ENCODE measurements at places on chromosomes 6 and 20. TPM values are rescaled to one million over a fixed set of nuclear protein-coding genes. Genes with fewer than 3 reads are reported as not detected.
A peak's percentile ranks its signal among the peaks of the same experiment; 100 is the strongest.

DNA sequence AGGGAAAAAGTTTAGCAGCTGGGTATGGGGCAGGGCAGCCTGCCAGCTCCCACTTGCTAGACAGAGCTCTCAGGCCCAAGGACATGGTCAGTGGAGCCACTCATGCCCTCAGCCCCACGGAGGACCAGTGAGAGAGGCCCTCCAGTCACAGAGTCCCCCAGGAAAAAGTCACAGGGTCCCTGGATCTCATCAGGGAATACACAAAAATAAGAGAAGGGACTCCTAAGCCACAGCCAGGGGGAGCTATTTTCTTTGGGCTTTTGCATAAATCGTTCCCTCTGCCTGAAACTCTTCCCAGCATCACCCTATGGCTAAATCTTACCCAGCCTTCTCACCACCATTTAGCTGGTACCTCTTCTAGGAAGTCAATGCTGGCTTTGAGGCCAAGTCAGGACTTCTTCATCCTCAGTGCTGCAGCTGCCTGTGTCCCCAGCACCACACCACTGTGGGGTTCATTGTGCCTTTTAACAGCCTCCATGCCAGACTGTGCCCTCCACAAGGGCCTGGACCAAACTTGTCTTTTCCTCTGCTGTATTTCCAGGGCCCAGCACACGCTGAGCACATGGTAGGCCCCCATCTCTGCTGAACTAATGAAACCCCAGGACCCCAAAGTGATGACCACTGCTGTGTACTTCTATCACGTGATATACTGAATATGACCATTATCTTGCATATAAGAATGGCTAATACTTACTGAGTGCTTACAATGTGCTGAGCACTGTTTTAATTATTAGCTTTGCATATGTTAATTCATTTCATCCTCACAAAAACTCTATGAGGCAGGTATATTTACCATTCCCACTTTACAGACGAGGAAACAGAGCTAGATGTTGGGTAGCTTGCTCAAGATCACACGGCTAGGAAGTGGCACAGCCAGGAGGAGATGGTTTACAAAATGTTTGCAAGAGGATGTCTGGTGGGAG lies 2.0 kb downstream of the ZNF335 start:
- H3K4me1 ChIP-seq: peaks cover 24% of the 10 kb centered on the region
- no peaks in the 10 kb centered on the region for H3K27me3 ChIP-seq
- H3K27ac ChIP-seq: peak overlapping the region; percentile 100
- peak; percentile 66 for DNase-seq
- H3K36me3 ChIP-seq: peaks cover 21% of the 10 kb centered on the region

GRCh38 chr6:22366214-22366613 lies 69.4 kb upstream of the PRL start:
- no peaks in the 10 kb centered on the region for H3K27me3 ChIP-seq
- no peak for DNase-seq
- H3K4me1 ChIP-seq: no peaks in the 10 kb centered on the region
- H3K27ac ChIP-seq: no peak overlapping the region
- no peaks in the 10 kb centered on the region for H3K36me3 ChIP-seq

GRCh38 chr20:39458452-39458851 lies 496.3 kb downstream of the DHX35 start:
- no peak overlapping the region for H3K27ac ChIP-seq
- H3K4me1 ChIP-seq: no peaks in the 10 kb centered on the region
- no peaks in the 10 kb centered on the region for H3K36me3 ChIP-seq

DNA sequence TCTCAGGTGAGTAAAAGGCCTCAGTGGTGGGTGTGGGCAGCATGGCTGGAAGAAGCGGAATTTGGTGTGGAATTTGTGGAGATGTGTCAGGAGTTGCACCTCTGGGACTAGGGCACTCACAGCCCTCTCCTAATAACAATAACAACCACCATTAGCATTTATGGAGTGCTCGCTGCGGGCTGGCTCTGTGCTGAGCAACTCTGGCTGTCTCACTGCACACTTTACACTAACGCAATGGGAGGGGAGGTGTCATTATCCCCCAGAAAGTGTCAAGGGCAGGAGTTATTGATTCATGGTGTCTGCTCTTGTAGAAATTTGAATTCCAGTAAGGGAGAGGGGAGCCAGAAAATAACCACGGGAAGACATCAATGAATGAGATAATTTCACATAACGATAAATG lies 22.7 kb upstream of the SCRT2 start:
- H3K36me3 ChIP-seq: no peaks in the 10 kb centered on the region
- no peak overlapping the region for H3K4me3 ChIP-seq
- no peak for DNase-seq
- no peaks in the 10 kb centered on the region for H3K27me3 ChIP-seq
- H3K4me1 ChIP-seq: no peaks in the 10 kb centered on the region

DNA sequence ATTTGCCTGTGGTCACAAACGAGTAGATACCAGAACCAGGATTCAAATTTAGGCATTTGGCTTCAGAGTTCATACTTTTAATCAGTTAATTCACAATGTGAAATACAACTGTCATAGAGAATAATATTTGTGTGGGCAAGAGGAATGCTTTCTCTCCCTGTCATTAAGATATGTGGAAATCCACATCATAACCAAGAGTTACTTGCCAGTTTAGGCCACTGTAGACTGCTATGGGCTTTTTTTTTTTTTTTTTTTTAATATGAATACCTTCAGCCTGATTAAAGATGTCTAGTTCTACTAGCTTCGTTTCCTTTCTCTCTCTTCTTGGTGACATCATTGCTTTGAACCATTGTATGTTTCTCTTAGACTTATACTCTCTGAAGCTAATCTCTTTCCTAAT lies 244.9 kb downstream of the ZFAND3 start:
- H3K27ac ChIP-seq: no peak overlapping the region
- no peak for DNase-seq
- H3K4me1 ChIP-seq: no peaks in the 10 kb centered on the region

DNA sequence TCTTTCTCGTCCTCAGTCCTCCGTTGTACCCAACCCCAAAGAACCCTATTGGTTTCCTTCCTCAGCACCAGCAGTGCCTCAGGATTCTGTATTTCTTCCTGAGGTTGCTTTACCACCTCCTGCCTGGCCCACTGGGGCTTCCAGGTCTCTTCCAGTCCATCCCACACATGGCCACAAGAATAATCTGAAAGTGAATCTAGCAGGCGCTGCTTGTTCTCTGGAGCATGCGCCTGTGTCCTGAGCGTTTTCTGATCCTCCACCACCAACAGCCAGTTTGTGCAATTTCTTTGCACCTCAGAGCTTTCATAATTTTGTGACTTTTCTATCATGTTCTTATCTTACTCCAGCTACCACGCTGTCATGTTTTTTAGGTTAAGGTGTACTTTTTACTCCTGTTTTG lies 11.6 kb upstream of the HSP90AB1 start:
- peaks cover 40% of the 10 kb centered on the region for H3K36me3 ChIP-seq
- DNase-seq: no peak
- H3K4me3 ChIP-seq: no peak overlapping the region
- peak overlapping the region; percentile 41 for H3K27ac ChIP-seq

- no peak overlapping the region for H3K27ac ChIP-seq
- H3K36me3 ChIP-seq: no peaks in the 10 kb centered on the region
- H3K4me1 ChIP-seq: no peaks in the 10 kb centered on the region
- no peak for DNase-seq
- H3K4me3 ChIP-seq: no peak overlapping the region
Measured at GRCh38 chr6:158568549-158568948, 8.7 kb downstream of the TMEM181 start.

DNA sequence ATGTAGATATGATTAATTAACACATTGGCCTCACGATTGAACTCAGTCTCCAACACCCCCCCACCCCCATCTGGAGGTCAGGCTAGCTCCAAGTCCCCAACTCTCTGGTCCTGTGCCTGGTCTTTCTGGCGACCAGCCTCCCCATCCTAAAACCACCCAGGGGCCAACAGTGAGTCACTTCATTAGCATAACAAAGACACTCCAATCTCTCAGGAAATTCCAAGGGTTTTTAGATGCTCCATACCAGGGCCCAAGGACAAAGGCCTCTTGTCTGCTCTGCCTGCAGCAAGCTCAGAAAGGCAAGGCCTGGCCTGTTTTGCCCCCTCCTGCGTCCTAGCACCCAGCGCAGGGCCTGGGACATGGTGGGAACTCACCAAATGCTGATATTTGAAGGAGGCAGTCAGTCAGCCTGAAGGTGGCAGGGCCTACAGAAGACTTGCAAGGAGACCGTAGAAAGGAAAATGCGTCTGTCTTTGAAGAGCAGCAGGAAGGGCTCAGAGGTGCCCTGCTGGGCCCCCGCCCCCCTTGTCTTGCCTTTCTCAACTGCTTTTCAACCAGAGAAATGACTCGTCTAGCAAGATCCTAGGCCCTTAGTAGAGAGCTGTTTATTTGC lies 184.7 kb downstream of the CDH4 start:
- H3K27me3 ChIP-seq: no peaks in the 10 kb centered on the region
- H3K4me1 ChIP-seq: no peaks in the 10 kb centered on the region
- no peak for DNase-seq
- no peak overlapping the region for H3K4me3 ChIP-seq

DNA sequence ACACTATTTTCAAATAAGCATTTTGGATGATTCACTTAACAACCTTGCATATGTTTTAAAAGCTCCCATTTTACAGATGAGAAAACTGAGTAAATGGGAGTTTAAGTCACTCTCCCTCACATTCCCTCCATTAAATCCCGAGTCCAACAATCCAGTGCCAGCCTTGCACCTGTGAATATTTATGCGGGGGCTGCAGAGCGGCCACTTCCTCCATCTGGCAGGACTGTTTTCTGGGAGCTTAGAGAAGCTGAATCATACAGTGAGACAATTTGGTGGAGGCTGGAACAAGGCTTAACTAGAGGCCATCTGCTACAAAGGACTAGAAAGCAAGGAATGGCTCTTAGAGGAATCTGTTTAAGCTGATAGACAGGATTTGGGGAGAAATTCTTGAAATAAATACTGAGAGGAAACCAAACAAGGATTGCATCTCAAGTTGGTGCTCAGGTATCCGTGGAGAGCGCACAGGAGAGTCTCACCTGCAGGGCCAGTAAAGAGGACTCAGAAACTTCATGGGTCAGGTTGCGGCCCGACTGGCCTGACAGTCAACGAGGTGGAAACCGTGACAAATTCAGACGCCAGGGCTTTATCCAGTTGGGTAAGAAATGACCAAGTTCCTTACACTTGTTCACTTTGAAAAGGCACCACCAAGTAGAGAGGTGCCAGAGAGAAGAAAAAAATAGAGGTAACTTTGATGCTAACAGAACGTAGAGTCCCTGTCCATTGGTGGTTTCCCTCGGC lies 478.5 kb downstream of the QKI start:
- no peak overlapping the region for H3K4me3 ChIP-seq
- H3K4me1 ChIP-seq: no peaks in the 10 kb centered on the region
- H3K36me3 ChIP-seq: no peaks in the 10 kb centered on the region
- no peak for DNase-seq

- H3K4me3 ChIP-seq: no peak overlapping the region
- H3K27ac ChIP-seq: no peak overlapping the region
- no peak for DNase-seq
- H3K4me1 ChIP-seq: no peaks in the 10 kb centered on the region
- no peaks in the 10 kb centered on the region for H3K27me3 ChIP-seq
Measured at GRCh38 chr20:7031222-7031621, 263.7 kb downstream of the BMP2 start.

GRCh38 chr6:70289299-70289698 lies 13.6 kb downstream of the COL9A1 start:
- H3K36me3 ChIP-seq: no peaks in the 10 kb centered on the region
- peaks cover 82% of the 10 kb centered on the region for H3K27me3 ChIP-seq
- H3K4me1 ChIP-seq: no peaks in the 10 kb centered on the region
- H3K4me3 ChIP-seq: no peak overlapping the region

GRCh38 chr6:45386501-45386900 lies 8.8 kb upstream of the SUPT3H start:
- no peak overlapping the region for H3K4me3 ChIP-seq
- no peak overlapping the region for H3K27ac ChIP-seq
- H3K27me3 ChIP-seq: no peaks in the 10 kb centered on the region
- peaks cover 3% of the 10 kb centered on the region for H3K4me1 ChIP-seq
- no peak for DNase-seq
- H3K36me3 ChIP-seq: no peaks in the 10 kb centered on the region

DNA sequence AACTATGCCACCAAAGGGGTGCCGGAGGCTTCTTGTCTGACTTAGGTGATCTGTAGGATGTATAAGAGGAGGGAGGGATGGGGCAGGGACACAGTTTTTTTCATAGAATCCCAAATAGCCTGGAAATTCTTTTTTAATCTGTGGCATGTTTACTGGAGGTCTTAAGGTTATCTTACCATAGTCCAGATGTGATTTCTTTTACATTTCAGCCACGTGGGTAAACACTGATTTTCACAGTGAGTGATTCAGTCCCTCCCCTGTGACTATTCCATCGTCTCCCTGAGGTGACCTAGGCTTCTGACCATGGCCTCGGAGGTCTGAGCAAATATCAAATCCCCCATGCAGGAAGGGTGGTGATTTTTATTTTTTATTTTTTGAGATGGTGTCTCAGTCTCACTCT lies 67.7 kb downstream of the AKAP12 start:
- H3K4me3 ChIP-seq: no peak overlapping the region
- no peaks in the 10 kb centered on the region for H3K36me3 ChIP-seq
- H3K4me1 ChIP-seq: peaks cover 13% of the 10 kb centered on the region

DNA sequence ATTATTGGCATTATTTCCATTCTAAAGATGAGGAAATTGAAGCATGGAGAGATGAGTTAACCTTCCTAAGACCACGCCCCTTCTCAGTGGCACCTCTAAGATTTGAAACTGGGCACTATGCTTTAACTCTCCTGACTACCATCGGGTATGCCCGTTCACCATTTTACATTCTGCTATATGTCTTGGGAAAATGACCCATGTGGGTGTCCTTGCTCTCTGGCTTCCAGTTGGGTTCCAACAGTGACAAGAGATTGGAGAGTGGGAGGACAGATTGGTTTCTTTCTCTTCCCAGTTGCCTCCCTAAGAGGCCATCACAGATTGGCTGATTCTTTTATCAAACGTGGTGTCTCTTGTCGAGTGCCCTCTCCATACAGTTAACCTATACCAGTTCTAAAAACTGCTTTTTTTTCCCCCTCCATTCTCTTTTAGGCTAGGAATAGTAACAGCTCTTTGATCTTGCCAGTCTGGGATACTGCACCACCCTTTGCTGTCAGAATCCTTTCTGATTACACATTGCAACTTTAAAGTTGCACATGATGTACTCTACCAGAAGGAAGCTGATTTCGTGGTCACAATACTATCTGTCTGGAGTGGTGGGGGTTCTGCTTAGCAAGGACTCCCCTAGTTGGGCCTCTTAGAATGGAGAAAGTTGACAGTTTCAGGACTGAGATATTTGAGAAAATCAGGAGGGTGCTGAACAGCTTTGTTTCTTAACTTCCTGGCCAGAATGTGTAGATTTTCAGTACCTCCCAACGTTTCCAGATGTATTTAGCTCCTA lies 88.0 kb upstream of the ELOVL5 start:
- no peaks in the 10 kb centered on the region for H3K36me3 ChIP-seq
- peaks cover 9% of the 10 kb centered on the region for H3K4me1 ChIP-seq
- DNase-seq: no peak
- H3K4me3 ChIP-seq: no peak overlapping the region
- H3K27me3 ChIP-seq: no peaks in the 10 kb centered on the region

GRCh38 chr20:57835588-57836455 lies 126.0 kb upstream of the PMEPA1 start:
- H3K36me3 ChIP-seq: no peaks in the 10 kb centered on the region
- peaks cover 27% of the 10 kb centered on the region for H3K27me3 ChIP-seq
- H3K4me1 ChIP-seq: no peaks in the 10 kb centered on the region

GRCh38 chr6:11409371-11409770 lies 128.2 kb upstream of the TMEM170B start:
- H3K27me3 ChIP-seq: no peaks in the 10 kb centered on the region
- H3K4me3 ChIP-seq: no peak overlapping the region
- no peak overlapping the region for H3K27ac ChIP-seq
- H3K4me1 ChIP-seq: 0 out of 2 replicates have a peak, but pooled peaks cover 3% of the 10 kb centered on the region
- H3K36me3 ChIP-seq: no peaks in the 10 kb centered on the region

The THBS2 gene
- 0.39 TPM for total RNA-seq

The BHLHE23 gene
- total RNA-seq: not detected

The SOX12 gene
- total RNA-seq: 40.4 TPM

The MAS1 gene
- not detected for total RNA-seq

The SIRPA gene
- total RNA-seq: 15.3 TPM

The SEC23B gene
- 85.8 TPM for total RNA-seq

The TMEM170B gene
- total RNA-seq: 1.0 TPM
